ENCODE measurements at places on chromosomes 7 and 10.

DNA sequence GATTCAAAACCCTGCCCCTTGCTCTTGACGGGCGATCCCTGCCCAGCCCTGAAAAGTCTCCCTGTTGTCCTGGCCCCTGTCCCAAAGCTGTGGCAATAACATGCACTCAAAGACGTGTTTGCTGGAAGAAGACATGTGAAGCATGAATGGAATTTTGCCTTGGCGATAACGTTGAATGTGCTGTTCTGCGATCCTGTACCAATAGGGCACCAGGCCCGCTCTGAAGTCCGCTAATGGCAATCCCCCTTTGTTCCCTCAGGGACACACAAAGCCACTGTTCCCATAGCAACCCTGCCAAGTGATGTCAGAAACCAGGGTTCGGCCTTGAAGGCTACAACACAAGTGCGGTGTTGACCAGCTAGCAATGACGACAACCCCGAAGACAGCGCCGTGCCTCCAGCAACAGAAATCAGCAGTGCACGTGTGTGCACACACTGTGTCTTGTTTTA is 284.6 kb downstream of the KLF6 start:
- DNase-seq, result no peak

DNA sequence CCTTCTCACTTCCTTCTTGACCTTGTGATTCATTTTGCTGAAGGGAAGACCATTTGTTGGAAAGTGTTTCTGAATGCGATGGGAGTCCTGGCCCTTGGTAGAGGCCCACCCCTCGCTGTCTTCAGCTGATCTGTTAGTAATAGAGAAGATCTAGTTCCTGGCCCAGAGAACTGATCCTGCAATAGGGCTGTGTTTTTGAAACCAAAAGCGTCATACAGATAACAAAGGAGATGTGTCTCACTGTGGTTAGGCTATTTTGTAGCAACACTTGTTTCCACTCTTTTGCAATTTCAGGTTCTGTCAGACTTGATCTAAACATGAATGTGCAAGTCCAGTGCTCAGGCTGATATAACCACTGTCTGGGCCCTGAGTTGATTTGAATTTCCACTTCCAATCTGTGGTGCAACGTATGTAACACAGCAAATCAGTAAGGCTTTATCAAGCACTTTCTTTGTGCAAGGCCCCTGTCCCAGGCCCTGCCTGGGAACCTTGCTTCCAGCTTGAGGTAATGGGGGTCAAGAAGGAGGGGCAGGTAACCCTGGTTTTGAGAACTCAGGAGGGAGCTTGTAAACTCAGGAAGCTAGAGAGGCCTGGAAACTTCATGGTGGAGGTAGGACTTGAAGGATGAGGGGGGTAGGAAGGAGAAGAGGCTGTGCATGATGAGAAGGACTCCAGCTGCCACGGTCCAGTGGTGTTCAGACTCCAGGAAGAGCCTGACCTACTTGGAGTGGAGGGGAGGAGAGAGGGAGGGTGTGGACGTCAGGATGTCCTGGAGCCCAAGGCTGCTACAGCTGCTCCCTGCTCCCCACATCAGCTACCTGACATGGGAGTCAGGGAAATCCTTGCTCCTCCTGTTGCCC is 42.2 kb upstream of the SRGN start:
- DNase-seq, result no peak

DNA sequence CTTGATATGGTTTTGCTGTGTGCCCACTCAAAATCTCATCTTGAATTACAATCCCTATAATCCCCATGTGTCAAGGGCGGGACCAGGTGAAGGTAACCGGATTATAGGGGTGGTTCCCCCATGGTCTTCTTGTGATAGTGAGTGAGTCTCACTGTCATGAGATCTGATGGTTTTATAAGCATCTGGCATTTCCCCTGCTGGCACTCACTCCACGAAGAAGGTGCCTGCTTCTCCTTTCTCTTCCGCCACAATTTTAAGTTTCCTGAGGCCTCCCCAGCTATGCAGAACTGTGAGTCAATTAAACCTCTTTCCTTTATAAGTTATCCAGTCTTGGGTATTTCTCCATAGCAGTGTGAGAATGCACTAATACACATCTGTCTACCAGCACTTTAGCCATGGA is 109.5 kb upstream of the SDK1 start:
- DNase-seq, result no peak

- DNase-seq, result no peak
Measured at GRCh38 chr7:13991791-13992595, 2.5 kb upstream of the ETV1 start.

GRCh38 chr10:92238586-92239098 is 52.2 kb downstream of the CPEB3 start:
- DNase-seq, result no peak

DNA sequence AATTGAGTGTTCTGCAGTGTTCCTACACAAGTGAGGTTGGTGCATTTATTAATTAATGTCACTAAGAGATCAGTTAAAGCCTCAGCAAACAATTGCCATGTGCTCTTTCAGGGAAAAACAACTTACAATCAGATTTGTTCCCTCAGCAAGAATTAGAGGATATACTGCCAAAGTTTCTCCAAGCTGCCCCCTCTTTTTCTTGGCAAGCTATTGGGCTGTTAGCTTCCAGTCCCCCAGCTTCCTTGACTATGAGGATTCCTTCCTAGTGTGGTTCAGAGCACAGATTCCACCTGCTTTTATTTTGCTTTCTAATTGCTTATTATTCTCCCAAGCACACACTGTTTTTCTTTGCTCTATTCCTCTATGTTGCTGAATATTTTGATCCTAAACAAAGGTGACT is 112.7 kb downstream of the RBM20 start:
- DNase-seq, result no peak

GRCh38 chr10:61760943-61761824 is 98.5 kb downstream of the CABCOCO1 start:
- DNase-seq, result no peak

GRCh38 chr7:44163591-44163990 is 22.5 kb upstream of the MYL7 start:
- DNase-seq, result no peak

GRCh38 chr7:92557249-92557648 is 28.7 kb downstream of the RBM48 start:
- DNase-seq, result no peak

DNA sequence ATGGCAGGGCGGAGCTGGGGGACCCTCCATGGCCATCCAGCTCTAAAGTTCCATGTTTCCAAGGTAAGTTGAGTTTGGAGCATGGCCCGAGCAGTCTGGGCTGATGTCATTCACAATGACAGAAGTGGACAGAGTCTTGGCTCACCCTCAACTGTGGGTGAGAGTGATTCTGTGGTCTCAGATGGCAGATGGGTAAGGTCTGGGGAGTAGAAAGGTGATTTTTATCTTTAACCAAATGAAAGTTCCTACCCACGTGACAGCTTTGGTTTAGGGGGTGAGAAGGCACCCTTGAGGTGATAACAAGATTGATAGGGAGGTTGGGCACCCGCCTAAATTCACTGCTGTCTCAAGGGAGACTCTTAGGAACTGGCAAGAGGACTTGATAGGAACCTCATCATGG is 57.6 kb upstream of the PDZD8 start:
- no peak for DNase-seq

GRCh38 chr10:32207544-32207943 is 139.4 kb downstream of the EPC1 start:
- peak; percentile 43 for DNase-seq

- DNase-seq, result no peak
Measured at GRCh38 chr7:15584575-15584974, 22.8 kb upstream of the AGMO start.

DNA sequence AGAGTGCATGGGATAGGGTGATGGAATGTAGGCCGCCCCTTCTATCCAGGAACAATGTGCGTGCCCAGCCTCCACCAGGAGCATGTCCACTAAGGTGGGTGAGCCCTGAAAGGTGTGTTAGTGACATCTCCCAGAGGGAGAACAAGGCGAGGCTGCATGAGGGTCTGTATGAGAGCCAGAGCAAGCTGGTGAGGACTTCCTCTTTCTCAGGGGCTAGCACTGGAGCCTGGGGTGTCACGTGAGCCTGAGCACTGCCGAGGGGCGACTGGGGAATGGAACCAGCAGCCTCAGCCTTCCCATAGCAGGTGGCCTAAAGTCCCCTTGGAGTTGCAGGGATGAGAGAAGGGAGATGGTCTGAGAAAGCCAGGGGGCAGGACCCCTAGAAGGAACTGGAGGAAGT is 156.3 kb upstream of the COBL start:
- no peak for DNase-seq

GRCh38 chr7:124856299-124856888 is 73.2 kb downstream of the POT1 start:
- no peak for DNase-seq

- no peak for DNase-seq
Measured at GRCh38 chr7:141617280-141617679, 66.1 kb downstream of the AGK start.

DNA sequence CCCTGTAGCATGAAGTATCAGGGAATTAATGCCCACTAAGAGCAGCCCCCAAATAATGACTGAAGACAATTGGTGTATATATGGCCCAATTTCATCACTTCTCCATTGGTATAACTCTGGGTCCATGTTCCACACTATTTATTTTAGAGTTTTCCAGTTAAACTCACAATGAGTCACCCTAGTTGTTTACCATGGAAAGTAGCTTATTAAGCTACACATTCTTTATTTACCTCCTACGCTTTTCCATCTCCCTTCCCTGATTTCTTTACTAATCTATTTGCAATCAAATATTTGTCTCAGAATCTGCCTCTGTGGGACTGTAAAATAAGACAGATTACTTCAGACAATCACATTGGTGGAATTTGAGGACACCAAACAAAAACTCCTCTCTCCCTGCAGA is 655.6 kb downstream of the SORCS1 start:
- DNase-seq, result no peak

DNA sequence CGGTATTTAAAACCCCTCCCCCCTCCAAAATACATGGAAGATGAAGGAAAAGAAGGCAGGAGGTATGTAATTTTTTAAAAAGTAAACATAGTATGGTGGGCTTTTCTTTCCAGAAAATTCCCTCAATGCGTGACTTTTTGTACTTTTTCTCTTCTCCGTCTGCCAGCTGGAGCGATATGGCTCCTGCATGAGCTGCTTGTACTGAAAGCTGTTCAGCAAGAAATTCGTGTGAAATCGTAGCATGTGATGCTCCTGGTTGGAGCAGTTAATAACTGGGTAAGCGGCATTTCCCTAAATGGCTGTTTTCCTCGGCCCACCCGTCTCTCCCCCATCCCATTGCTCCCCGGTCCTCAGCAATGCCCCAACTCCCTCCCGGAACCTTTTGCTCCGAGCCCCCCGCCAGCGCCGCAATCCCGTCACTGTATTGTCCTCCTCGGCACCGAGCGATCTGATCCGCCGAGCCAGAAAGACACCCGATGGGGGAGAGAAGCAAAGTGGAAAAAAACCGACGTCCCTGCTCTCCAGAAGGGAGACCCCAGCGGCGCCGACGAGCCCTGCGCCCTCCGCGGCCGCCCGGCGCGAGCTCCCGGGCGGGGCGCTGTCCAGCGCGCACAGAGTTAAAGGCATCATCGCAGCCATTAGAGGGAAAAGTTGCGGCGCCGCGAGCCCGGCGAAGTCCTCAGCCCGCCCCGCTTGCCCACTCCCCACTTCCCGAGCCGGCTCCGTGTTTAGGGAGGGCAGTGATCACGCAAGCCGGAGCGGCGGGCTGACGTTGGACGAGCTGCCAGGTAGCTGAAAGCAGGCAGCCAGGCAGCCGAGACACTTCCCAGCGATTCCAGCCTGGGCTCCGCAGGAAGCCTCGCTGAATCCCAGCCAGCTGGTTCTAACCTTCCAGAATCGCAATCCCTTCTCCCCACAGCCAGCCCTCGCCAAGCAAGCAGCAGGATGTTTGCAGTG is at the start of gene VSTM2A:
Gene VSTM2A, plus strand, starts transcription at position 707 of the 957 bp plus-strand sequence. CDS start 356 bp downstream, outside the sequence.
- DNase-seq, result no peak

DNA sequence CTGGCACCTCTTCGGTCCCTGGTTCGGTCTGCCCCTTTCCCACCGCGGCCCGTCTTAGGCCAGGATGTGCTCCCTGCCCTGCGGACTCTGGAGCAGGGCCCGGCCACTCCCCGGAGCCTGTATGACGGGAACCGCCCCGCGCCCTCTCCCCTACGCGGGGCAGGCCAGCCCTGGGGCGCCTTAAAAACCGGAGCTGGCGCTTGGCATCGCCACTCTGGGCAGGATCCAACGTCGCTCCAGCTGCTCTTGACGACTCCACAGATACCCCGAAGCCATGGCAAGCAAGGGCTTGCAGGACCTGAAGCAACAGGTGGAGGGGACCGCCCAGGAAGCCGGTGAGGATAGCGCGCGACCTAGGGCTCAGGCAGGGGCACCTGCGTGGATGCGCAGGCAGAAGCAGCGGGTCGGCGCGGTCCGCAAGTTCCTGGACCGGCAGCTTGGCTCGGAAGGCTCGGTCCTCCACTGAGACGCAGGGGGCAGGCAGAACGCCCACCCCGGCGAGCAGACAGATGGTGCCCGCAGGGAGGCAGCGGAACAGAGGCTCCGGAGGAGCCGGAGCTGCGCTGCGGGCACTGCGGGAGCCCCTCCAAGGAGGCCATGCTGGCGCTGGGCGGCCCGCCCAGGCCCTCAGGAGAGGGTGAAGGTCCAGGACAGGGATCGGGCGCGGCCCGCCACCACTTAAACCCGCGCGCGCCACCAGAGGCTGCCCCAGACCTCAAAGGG is at the start of gene ADIRF:
Gene ADIRF, plus strand, starts transcription at position 212 of the 723 bp plus-strand sequence. Its CDS starts 63 bp downstream, at position 275.
- DNase-seq, result no peak

GRCh38 chr10:94027197-94027596 is 33.5 kb downstream of the PLCE1 start:
- no peak for DNase-seq

Data from stimulated activated CD4-positive, alpha-beta T cell treated with anti-CD3 and anti-CD28 coated beads, TNF-alpha, amount 100 ng/mL, for 48 hours (primary cell).